ENCODE measurements at places on chromosomes 13 and 19.

DNA sequence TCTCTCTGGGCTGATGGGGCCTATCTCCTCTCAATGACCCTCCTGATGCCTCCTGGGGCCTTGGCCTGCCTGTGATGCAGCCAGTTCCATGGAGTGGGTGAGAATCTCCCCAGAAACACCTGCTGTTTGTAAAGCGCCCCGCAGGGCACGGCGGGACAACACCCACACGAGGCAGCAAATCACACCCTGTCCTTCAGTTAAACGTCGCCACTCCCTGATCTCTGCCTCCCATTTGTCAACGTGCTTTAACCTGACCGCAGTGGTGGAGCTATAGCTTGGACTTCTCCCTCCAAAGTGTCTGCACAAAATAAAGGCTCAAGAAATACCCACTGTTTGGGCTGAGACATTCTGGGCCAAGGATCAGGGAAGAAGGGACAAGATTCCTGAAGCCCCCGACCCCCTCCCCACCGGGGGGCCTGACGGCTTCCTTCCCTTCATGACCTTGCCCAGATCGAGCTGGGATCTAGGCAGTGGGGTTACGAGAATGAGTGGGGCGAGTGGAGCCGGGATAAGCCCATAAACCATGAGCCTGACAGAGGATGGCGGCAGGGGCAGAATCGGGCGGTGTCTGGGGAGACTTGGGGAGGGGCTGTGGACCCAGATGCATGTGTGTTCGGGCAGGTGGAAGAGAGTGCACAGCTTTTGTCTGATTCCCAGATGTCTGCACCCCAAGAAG is 8.0 kb downstream of the MYDGF start:
- no peak for DNase-seq

DNA sequence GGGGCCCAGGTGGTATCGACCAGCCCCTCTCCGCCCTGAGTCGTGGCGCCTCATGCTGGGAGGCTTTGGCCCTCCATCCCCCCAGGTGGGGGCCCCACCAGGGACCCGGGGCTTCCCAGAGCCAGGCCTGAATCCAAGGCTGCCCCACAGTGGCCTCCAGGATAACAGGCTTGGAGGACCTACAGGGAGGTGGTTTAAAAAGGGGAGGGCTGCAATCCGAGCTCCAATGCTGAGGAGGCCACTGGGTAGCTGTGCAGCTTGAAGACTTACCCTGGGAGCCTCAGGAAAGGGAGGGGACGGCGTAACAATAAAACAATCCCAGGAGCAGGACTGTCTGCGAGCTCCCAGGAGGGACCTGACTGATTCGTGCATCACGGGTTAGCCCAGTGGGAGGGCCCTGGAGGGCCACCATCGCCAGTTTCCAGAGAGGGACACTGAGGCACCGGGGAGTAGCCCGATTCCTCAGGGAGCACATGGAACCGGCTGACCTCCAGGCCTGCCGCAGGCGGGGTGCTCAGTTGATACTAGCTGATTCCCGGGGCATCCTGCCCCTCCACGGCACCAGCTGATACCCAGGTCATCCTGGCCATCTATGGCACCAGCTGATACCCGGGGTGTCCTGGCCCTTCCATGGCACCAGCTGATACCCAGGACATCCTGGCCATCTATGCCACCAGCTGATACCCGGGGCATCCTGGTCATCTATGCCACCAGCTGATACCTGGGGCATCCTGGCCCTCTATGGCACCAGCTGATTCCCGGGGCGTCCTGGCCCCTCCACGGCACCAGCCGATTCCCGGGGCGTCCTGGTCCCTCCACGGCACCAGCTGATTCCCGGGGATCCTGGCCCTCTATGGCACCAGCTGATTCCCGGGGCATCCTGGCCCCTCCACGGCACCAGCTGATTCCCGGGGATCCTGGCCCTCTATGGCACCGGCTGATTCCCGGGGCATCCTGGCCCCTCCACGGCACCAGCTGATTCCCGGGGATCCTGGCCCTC is 3.7 kb upstream of the C2CD4C start:
- no peak for DNase-seq

DNA sequence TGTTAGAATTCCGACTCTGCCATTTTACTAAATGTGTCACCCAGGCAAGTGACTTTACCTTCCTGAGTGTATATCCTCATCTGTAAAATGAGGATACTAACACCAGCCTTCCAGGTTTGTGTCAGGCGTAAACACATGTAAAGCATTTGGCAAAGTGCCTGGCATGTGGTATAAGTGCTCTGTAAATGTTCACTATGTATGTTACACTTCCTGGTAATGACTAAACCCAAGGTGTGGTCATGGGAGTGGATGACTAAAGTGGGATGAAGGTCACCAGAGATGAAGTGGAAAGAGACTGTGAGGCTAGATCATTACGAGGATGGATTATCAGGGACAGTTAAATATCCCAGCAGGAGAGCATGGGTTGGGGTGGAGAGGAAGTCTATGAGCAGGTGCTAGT is 25.6 kb downstream of the DEDD2 start:
- DNase-seq = peak; percentile 57

DNA sequence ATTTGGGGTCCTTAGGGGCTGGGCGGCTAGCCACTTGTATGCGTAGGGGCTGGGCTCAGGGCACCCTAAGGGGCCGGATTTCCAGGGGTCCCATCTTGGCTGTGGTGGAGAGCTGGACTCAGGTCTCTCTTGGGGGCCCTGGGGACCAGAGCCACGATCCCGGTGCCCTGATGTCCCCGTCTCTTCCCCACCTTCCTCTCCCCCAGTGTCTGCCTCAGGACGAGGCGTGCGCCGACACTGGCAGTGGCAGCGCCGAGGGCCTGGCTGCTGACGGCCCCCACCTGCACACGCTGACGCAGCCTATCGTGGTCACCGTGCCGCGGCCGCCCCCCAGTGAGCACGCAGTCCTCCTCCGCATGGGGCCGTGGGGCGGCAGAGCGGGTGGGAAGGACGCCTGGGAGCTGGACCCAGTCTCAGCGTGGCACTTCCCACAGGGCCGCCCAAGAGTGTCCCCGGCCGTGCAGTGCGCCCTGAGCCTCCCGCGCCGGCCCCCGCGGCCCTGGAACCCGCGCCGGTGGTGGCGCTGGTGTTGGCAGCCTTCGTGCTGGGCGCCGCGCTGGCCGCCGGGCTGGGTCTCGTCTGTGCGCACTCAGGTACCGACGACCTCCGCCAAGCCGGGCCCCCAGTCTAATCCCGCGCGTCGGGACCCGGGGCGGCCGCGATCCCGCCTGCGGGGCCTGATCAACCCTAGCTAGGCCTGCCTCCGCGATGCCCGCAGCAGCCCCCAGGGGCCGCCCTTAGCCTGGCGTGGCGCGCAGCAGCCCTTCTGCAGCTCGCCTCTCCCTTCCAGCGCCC is 2.7 kb upstream of the SNAPC2 start:
- DNase-seq = no peak

DNA sequence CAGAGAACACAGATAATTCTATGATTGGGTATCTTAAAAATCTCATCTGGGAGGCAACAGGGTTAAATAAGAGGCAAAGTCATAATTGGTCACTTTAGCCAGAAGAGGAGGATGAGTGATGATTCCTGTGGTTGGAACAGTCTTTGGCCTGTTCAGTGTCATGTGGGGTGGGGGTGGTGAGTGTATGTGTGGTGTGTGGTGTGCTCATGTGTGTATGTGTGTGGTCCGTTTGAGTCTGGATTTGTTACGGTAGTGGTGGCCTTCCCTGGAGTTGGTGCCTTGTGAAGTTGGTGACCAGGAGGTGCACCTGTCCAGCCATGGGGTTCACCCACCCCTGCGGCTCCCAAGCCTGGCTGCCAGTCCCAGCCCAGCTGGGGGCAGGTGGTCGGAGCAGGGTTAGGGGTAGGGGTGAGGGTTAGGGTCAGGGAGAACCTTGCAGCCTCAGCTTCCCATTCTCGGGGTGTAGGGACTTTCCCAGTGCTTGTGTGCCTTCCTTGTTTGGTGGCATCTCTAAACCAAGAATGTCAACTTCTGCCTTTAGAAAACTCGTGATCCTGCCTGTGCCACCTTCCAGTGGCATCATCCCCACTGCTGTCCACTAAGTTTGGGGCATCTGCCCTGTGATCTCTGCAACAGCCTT is 97.5 kb downstream of the RAB20 start:
- peak; percentile 88 for DNase-seq

DNA sequence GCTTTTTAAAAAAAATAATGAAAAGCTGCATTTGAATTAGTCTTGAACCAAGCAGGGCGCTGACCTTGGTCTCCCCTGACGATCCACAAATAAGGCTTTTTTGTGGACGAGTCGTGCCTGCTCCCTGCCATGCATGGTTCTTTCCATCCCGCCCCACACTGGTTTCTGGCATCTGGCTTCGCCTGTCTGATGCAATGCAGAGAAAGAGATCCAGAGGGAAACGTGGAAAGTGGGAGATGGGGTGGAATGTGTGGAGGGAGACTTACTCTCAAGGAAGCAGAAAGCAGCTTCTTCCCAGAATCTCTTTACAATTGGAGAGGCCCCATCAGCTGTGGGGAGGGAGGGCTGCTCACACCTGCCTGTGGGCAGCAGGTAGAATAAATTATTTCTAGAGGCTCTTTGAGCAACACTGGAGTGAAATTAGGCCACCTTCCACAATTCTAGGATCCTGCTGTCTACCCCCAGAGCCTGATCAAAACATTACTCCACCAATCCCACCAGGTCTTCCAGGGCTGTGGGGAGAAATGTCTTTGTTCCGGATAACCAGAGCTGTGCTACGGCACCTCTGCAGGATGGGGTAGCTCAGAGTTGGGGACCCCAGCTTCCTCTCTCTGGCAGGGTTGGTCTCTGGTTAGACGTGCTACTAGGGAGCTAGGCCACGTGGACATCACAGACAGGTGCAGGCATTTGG is 183.5 kb downstream of the UQCRFS1 start:
- DNase-seq = no peak

DNA sequence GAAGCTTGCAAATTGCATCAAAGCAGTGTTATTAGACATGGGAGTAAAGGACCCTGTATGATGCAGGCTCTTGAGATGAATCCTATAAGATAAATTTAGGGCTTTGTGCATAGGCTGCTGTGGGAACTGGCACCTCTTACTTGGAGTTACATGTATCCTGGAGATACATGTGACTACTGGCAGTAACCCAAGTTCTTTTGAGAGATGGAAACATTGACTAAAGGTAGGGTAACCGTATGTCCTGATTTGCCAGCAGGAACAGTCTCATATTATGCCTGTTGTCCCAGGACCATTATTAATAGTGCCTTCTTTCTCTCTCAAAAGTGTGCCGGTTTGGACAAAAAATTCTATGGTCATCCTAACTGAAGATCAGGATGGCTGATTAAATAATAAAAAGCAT is 195.4 kb downstream of the LACC1 start:
- no peak for DNase-seq

GRCh38 chr13:29474991-29475390 is 120.5 kb downstream of the SLC7A1 start:
- no peak for DNase-seq

Measured in inflammatory macrophage treated with lipopolysaccharide for 1 hour (primary cell).